Glutamatergic neuron (in vitro differentiated cells): ENCODE measurements at places on chromosomes 5 and 9.

DNA sequence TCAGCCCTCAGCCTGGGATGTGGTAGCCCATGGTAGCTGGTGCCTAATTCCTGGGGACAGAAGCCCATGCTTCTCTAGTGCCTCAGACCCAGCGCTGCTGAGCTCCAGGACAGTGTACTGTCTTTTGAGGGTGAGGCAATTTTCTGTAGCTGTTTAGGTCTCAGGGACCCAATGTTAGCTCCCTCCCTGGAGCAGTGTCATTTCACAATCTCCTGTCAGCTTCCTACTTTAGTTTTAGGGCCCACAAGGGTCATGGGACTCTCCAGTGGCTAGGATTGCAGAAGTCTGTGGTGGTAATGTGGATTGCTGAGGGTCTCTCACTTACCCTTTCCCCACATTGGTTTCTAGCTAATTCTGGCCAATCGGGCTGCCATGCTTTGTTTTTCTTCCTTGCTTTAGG, 67.7 kb upstream of the CCL21 start:
- DNase-seq, result no peak
- no peak overlapping the region for H3K27ac ChIP-seq
- H3K36me3 ChIP-seq, result no peaks in the 10 kb centered on the region
- H3K4me1 ChIP-seq, result no peaks in the 10 kb centered on the region
- peaks cover 1% of the 10 kb centered on the region for H3K27me3 ChIP-seq

DNA sequence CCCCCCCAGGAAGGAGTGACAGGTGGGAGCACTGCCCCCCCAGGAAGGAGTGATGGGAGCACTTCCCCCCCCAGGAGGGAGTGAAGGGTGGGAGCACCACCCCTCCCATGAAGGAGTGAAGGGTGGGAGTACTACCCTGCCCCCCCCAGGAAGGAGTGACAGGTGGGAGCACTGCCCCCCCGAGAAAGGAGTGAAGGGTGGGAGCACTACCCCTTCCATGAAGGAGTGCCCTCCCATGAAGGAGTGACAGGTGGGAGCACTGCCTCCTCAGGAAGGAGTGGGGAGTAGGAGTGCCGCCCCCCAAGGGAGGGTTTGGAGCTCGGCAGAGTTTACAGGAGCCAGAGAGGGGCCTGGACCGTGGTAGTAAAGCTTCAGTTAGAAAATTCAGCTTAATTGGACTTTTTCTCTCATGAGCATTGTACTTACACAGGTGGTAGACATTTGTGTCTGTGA, 100.7 kb downstream of the CACNA1B start:
- no peak overlapping the region for H3K4me3 ChIP-seq
- DNase-seq, result no peak
- peaks cover 45% of the 10 kb centered on the region for H3K36me3 ChIP-seq
- no peak overlapping the region for H3K27ac ChIP-seq
- H3K4me1 ChIP-seq, result peaks cover 12% of the 10 kb centered on the region

DNA sequence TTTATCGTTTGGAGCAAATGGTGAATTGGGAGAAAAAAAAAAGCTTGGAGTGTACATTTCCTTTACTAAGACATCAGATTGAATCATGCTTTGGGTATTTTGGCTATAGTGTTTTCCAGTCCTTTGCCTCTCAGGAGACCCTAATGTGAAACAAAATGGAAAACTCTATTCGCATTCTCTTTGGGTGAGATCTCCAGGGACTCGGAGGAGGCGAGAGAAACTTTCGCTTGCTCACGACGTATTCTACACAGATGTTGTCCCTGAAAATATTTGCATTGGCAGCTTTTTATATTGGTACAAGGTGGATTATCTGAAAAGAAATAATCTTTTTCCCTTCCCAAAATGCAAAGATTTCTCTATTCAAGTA, 1240.1 kb upstream of the WWC1 start:
- no peak for DNase-seq
- no peak overlapping the region for H3K4me3 ChIP-seq
- H3K4me1 ChIP-seq, result peaks cover 5% of the 10 kb centered on the region
- no peaks in the 10 kb centered on the region for H3K36me3 ChIP-seq
- peaks cover 3% of the 10 kb centered on the region for H3K27me3 ChIP-seq

DNA sequence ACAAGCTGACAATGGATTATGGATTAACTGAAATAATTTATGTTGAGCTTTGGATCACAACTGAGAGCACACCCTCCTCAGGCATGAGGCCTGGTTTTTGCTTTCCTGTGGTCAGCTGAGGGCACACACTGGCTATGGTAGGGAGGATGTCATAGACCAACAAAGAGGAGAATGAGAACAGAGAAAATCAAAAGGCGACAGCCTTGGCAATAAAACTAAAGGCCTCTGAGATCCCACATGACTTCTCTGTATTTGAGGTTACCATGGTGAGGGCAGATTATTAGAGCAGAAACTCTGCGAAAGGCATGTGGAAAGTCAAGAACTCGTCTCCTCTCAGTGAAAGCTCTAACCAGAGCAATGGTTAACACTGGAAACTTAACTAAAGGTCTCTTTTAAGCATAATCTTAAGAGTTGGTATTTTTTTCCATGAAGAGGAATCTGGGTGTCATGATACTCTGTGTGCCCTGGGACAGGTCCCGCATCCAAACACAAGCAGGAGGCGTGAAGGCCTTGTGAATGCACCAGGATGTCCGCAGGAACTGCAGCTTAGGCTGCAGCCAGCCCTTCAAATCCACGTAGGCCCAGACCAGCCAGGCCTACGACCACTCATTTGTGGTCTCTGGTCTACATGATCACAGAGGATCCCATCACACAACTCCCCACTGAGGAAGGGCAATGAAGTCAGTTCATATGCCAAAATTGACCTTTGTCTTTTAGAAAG, 12.4 kb upstream of the MEIKIN start:
- DNase-seq, result no peak

DNA sequence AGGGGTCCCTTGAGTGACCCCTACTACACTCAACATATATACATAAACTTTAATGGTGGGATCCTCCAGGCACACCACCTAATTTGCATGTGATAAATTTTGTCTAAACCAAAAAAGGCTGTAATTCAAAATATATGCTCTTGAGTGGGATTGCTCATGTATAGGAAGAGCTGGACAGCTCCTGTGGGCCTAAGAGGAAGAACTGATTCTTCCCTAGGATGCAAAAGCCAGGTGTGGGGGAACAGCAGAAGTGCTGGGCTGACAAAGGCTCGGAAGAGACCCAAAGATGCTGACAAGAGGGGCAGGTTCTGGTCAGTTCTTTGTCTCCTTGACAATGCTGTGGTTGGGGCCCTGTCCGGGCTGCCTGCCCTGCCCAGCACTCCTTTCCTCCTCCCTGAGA, 43.9 kb downstream of the PCDH1 start:
- H3K27ac ChIP-seq, result no peak overlapping the region
- H3K27me3 ChIP-seq, result no peaks in the 10 kb centered on the region
- DNase-seq, result no peak

GRCh38 chr5:89597878-89598277, 714.9 kb upstream of the MEF2C start:
- H3K27ac ChIP-seq, result no peak overlapping the region
- no peaks in the 10 kb centered on the region for H3K4me1 ChIP-seq
- no peak for DNase-seq
- no peak overlapping the region for H3K4me3 ChIP-seq

DNA sequence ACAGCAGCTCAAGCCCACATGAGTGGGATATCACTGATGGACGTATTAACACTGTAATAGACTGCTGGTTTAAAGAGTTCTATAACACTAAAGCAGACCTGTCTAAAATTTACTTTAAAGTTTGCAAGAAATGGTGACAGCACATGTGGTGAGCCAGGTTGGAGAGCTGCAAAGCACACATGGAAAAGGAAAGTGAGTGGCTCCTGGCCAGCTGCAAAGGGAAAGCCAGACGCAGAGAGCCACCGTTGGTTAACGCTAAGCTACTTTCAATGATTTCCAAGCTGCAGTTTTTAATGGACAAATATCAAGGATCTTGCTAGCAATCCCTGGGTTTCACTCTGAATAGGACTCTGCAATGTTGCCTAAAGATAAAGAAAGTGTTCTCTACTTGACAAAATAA, 89.9 kb downstream of the CTNND2 start:
- DNase-seq, result no peak
- H3K36me3 ChIP-seq, result no peaks in the 10 kb centered on the region

GRCh38 chr9:959105-959504, 17.4 kb upstream of the DMRT3 start:
- H3K36me3 ChIP-seq, result no peaks in the 10 kb centered on the region
- H3K27ac ChIP-seq, result no peak overlapping the region
- H3K4me1 ChIP-seq, result no peaks in the 10 kb centered on the region
- H3K4me3 ChIP-seq, result no peak overlapping the region
- no peak for DNase-seq

GRCh38 chr9:36056896-36057295, 20.2 kb downstream of the RECK start:
- no peak for DNase-seq
- H3K4me1 ChIP-seq, result peaks cover 8% of the 10 kb centered on the region
- no peaks in the 10 kb centered on the region for H3K36me3 ChIP-seq
- no peak overlapping the region for H3K27ac ChIP-seq

DNA sequence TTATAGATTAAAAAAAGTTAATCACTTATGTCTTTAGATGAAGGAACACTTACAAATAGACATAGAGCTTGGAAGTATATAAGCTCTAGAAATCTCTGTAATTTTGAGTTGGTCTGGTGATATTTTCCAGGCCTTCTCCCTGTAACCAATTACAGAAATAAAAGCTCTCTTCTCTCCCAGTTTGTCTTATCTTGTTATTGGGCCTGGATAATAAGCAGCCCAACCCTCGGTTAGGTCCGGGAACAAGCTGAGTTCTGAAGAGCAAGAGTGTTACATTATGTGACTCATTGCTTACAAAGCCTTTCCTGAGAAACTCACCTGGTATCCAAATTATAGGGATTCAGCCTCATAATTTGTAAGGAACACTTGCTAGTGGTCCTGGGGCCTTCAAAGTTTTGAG, 1146.2 kb downstream of the CDH9 start:
- H3K36me3 ChIP-seq, result peaks cover 11% of the 10 kb centered on the region
- H3K27ac ChIP-seq, result no peak overlapping the region
- no peak overlapping the region for H3K4me3 ChIP-seq
- no peaks in the 10 kb centered on the region for H3K27me3 ChIP-seq
- no peaks in the 10 kb centered on the region for H3K4me1 ChIP-seq

DNA sequence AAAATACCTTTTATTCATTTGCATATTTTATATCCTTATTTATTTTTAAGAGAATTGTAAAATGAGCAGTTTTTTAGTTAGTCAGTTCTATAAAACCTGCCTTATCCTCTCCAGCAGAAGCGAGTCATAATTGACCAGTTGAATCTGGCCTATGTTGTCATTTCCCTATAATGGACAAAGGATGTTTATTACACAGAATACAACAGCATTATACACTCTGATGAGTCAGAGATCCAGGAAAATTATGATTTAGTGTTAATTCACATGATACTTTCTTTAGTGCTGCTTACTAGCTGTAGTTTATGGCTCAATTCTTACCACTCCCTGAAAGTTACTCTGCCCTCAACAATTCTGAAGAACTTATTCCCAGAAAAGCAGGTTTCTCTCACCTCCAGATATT, 26.8 kb upstream of the LURAP1L start:
- no peak overlapping the region for H3K27ac ChIP-seq
- H3K4me1 ChIP-seq, result no peaks in the 10 kb centered on the region
- H3K36me3 ChIP-seq, result no peaks in the 10 kb centered on the region
- DNase-seq, result no peak

DNA sequence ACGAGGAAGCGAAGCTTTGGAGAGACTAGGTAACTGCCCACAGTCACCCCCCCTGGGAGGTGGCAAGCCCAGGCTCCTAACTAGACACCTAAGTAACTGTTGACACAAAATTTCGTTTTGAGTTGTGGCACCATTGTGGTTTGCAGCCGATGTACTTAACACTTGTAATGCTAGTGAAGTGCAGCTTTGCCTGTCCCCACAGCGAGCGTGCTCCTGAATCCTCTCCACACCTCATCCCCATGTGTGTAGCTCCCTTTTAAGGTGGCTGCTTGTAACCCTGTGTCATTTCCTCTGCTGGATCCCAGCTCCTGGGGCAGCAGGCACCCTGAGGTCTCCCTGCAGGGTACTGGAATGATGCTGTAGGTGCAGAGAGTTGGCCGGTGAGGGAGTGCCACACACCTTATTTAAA, 114.9 kb downstream of the TRIO start:
- peaks cover 42% of the 10 kb centered on the region for H3K4me1 ChIP-seq
- no peak overlapping the region for H3K27ac ChIP-seq
- no peak overlapping the region for H3K4me3 ChIP-seq

GRCh38 chr5:126450346-126450745, 27.1 kb downstream of the GRAMD2B start:
- peaks cover 2% of the 10 kb centered on the region for H3K4me1 ChIP-seq
- H3K4me3 ChIP-seq, result no peak overlapping the region
- no peaks in the 10 kb centered on the region for H3K27me3 ChIP-seq
- H3K27ac ChIP-seq, result no peak overlapping the region
- DNase-seq, result no peak

DNA sequence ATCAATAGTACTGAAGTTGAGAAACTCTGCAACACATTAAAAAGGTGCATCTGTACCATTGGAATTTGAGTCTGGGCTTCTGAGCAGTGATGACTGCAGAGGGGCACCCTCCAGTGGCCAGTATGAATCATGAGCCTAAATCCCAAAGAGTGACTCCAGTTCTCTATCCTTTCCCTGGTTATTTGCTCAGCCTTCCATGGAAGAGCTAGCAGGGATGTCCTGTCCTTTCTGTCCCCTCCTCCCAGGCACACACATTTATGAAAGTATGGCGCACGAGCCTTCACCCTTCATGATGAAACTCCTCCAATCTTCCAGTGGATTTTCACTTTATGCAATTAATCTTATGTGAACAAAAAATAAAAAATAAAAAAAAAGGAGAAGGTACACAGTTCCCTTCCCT, 81.0 kb downstream of the ESM1 start:
- H3K4me3 ChIP-seq, result no peak overlapping the region
- no peaks in the 10 kb centered on the region for H3K36me3 ChIP-seq
- DNase-seq, result no peak
- no peak overlapping the region for H3K27ac ChIP-seq

DNA sequence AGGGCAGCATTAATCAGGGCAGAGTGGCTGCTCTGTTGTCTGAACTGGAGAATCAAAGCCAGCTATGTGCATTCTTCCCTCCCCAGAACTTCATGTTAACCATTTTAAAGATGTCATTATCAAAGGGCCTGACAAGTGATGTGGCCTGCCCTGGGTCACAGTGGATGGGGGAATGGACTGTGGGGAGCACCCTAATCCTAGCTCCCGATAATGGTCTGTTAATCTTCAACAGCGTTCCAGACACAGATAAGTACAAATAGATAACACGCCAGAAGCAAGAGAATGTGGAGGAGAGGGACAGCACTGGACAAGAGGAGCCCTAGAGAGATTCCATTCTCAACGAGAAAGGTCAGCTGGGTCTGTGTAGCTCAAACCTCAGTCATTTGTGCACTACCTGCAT, 77.5 kb downstream of the DPYSL3 start:
- H3K27ac ChIP-seq, result no peak overlapping the region
- no peaks in the 10 kb centered on the region for H3K27me3 ChIP-seq
- peaks cover 56% of the 10 kb centered on the region for H3K4me1 ChIP-seq
- no peaks in the 10 kb centered on the region for H3K36me3 ChIP-seq
- no peak for DNase-seq
